ENCODE measurements at places on chromosomes 13 and 19. TPM values are rescaled to one million over a fixed set of nuclear protein-coding genes. Genes with fewer than 3 reads are reported as not detected.

The CEACAM8 gene
- not detected for total RNA-seq

The SMIM44 gene
- not detected for total RNA-seq

The ZNF737 gene
- 22.1 TPM for total RNA-seq

DNA sequence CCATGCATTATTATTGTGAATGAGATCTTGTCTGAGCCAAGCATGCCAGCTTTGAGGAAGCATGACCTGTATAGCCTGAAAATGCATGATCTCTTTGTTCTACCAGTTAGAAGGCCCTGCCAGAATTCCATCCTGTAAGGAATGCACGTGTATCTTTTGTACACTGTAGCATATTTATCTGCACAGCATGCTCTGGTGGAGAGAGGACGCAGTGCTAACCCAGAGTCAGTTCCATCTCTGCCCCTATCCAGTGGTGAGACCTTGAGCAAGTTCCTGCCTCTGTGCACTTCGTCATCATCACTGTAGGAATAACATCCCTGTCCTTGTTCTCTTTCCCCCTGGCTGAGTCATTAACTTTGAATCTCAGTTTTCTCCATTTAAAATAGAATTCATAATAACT, 233.8 kb downstream of the SLC7A1 start:
- no peak for DNase-seq
